Cardiac septum (tissue), 1 donor: ENCODE measurements at places on chromosomes 2 and 18.
A peak's percentile ranks its signal among the peaks of the same experiment; 100 is the strongest.

GRCh38 chr2:112870841-112871835 is 34.6 kb upstream of the IL1B start:
- no peak for DNase-seq

GRCh38 chr2:239470151-239470900 is 69.5 kb upstream of the HDAC4 start:
- DNase-seq = peak; percentile 47

DNA sequence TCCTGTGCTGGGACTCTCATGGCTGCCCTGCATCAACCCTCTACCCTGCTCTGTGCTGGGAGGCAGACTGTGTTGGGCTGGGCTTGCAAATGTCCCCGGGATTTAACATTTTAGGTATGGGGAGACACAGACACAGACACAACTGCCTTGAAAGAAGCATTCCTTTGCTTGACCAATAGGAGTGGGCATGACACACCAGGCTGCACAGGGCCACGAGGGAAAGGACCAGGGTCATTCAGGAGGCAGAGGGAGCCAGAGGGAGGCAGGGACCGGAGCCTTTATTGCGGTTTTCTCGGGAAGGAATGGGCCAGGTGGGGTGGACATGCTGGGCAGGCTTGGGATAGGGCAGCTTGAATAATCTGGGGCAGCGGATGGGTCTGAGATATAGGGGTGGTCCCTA is 238.7 kb upstream of the COPS8 start:
- DNase-seq = no peak

DNA sequence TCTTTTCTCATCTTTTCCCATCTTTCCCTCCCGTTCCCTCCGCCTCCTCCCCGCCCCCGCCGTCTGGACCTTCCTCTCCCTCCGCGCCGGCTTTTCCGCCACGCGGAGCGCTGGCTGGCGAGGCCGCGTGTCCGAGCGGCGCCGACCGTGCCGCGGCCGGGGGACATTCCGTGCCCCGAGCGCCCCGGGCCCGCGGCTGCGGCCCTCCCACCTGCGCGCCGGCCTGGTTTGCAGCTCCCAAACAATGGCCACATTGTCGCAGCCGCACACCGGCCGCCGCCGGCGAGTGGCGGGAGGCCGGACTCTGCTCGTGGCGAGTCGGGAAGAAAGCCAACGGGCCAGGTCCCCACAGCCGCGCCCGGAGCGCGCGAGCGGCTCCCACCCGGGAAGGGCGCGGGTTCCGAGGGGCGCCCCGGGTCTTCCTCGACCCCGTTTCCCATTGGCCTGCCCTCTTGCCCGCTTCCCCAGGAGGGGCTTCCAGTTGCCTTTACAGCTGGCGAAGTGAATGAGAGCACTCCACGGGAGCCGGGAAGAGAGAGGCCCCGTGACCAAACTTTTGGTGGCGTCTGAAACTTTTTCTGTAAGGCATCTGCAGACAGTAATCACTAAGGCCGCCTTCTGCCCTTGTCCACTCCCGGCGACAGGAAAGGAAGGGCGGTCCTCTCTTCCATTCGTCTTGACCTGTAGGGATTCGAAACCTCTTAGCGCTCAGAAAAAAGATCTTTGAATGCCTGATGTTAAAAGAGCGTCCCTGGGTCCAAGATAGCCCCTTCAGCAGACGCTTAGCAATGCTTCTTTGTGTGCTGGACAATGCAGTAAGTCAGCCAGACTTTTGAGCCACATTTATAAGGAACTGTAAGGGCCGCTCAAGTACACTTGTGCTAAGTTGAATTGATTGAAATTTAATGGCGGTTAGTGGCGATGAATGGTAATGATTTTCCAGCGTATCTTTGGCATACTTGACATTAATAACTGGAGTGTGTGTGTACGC is 6.2 kb downstream of the GLI2 start:
- no peak for DNase-seq

- no peak for DNase-seq
These were observed 138.9 kb downstream of the PMAIP1 start for GRCh38 chr18:60038731-60039130.

DNA sequence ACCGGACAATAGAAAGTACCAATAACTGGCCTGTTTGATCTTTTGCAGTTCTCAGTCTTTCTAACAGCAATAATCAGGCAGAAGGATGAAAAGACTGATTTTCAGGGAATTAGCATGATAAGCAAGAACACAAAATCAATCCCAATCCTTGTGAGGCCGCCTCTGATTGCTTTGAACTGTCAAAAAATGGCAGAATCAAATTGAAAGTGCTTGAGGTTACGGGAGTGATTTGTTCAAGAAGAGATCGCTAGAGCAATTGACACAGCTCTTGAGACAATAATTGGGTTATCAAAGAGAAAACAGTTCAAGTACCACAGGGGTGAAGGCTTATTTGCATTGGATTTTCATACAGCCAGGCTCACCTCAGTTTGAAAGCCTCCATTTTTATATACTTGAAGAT is 663.4 kb downstream of the ARHGAP15 start:
- no peak for DNase-seq

GRCh38 chr2:191289049-191289448 is 43.8 kb downstream of the MYO1B start:
- no peak for DNase-seq

DNA sequence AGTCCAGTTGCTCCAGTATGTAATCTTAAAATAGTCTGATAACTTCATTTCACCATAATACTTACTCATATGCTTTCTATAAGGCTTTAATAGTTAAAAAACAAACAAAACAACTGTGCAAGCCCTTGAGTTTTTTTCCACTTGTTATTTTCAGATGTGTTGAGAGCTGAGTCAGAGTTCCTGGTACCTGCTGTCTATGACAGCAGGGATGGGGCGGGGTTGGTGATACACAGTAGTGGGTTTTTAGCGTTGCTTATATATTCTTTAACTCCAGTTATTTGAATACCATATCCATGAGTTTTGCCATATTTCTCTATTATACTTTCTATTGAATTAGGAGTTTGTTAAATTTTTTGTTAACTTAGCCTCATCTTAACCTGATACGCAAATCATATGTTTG is 5.0 kb downstream of the NAPG start:
- no peak for DNase-seq

DNA sequence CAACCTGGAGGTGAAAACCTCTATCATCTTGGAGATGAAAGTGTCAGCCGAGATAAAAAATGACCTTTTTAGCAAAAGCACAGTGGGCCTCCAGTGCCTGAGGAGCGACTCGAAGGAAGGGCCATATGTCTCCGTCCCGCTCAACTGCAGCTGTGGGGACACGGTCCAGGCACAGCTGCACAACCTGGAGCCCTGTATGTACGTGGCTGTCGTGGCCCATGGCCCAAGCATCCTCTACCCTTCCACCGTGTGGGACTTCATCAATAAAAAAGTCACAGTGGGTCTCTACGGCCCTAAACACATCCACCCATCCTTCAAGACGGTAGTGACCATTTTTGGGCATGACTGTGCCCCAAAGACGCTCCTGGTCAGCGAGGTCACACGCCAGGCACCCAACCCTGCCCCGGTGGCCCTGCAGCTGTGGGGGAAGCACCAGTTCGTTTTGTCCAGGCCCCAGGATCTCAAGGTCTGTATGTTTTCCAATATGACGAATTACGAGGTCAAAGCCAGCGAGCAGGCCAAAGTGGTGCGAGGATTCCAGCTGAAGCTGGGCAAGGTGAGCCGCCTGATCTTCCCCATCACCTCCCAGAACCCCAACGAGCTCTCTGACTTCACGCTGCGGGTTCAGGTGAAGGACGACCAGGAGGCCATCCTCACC is 90.2 kb downstream of the SH3BP4 start:
- peak; percentile 63 for DNase-seq

DNA sequence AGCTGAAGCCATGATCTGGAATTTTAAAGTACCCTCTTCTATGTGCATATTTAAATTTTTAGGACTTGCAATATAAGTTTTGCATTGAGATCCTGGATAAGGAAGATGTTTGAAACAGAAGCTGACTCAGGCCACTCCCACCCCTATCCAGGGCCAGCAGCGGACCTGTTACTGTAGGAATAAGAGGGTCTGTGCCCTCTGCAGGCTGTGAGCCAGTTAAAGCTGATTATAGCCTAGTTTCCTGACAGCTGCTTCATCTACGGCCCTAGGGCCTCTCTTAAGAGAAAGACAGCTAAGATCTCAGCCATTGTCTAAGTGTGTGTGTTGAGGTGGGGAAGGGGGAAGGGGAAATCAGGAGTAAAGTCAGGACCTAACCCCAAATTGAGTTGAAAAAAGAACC is 234.0 kb downstream of the HAUS1 start:
- no peak for DNase-seq

GRCh38 chr2:128714851-128715312 is 396.2 kb upstream of the HS6ST1 start:
- DNase-seq = peak; percentile 54
